ENCODE measurements at places on chromosomes 3 and 15. TPM values are rescaled to one million over a fixed set of nuclear protein-coding genes. Genes with fewer than 3 reads are reported as not detected.

- no peak for DNase-seq
Measured at GRCh38 chr3:191882289-191882688, 421.3 kb downstream of the PYDC2 start.

- DNase-seq = no peak
Measured at GRCh38 chr3:20225769-20226168, 39.8 kb upstream of the SGO1 start.

Gene NEDD4
- total RNA-seq = 6.2 TPM

DNA sequence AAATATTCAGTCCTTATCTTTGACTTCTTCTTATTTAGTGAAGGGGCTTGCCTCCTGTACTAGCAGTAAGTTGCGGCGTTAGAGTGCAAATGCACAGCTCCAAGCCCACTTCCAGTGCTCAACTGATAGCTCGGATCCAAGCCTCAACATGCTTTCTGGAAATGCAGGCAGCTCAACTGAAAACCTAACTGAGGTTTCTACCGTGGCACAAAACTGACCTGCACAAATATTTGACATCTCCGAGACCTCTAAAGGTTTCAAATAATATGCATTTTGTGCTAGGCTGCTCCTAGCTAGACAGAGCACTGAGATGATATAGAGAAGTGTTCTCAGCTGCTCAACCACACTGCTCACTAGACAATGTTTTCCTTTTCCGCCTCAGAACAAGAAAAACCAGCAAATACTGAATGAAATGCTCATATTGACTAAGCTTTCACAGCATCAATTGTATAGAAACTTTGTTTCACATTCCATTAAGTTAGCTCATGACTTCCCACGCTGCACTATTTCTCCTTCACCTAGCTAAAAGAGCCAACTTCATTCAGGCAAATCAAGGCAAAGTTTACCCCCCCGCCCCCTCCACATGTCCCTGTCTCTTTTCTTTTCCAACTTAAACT is 822 bp downstream of the ZNF385D start:
- DNase-seq = no peak

Gene DUOXA2
- not detected for total RNA-seq

Gene HEG1
- total RNA-seq = 61.7 TPM

DNA sequence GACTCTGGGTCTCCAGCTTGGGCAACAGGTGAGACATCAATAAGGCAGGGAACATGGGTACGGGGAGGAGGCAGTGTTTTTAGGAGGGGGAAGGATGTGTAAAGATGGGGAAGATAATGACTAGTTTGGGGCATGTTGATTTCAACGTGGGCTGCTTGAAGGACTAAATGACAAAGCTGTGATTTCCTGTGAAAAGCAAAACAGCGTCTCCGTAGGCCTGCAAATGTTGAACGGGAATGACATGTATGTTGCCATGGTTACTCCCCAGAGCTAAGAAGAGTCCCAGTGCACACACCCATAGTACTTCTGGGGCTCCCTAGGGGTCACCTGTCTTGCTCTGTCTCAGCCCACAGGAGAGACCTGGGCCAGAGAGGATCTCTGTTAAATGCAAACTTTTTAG is 71.3 kb upstream of the ETV5 start:
- no peak for DNase-seq

GRCh38 chr3:145967043-145967442 is 193.9 kb downstream of the PLOD2 start:
- no peak for DNase-seq

Gene TIMP4
- not detected for total RNA-seq

DNA sequence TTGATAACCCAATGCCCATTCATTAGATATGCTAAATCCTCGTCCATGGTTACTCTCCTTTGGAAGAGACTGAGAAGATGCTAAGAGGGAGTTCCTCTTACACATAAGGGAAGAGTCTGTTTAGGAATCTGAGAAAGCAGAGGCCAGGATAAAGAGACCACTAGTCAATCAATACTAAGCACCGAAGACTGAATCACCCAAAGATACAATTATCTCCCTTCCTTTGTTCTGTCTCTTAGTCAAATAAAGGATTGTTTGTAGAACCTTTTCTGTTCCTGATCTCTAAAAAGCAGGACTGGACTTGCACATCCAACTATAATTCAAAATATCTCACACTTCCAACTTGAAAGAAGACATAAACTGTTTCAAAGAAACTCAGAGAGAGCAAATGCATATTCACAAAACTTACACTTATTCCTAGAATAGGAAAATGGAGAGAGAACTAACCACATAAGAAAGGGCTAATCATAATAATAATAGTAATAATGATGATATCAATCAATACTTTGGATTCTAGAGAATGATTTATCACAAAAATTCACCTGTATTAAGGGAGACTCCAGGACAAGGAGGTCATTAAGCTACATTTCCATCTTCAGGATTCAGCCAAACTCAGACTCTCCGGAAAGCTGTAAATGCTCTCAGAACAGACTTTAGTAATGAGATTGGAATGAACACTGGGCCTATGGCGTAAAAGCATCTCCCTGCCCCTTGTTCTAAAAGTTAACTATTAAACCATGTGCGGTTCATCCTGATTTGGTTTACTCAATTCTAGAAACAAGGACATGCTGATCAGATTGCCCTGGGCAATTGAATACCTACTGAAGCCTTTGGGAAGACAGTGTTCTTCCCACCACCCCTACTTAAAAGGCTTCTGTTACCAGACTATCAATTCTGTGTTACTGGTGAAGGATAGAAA is 401.5 kb downstream of the ZBTB20 start:
- no peak for DNase-seq

DNA sequence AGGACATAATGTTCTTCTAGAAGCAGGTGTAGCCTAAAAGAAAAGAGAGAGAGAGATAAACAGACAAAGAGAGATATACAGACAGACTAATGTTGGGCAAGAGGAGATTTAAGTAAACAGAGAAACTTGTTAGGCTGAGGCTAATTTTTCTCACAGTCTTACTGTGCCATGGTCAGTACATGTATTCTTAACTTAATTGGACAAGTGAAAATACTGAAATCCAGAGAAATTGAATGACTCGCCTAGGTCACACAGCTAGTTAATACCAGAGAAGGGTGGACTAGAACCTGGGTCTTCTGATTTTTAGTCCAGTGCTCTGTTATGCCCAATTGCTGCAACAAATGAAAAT is 6.7 kb upstream of the ZNF609 start:
- no peak for DNase-seq

GRCh38 chr3:168262887-168263286 is 167.2 kb upstream of the GOLIM4 start:
- no peak for DNase-seq

DNA sequence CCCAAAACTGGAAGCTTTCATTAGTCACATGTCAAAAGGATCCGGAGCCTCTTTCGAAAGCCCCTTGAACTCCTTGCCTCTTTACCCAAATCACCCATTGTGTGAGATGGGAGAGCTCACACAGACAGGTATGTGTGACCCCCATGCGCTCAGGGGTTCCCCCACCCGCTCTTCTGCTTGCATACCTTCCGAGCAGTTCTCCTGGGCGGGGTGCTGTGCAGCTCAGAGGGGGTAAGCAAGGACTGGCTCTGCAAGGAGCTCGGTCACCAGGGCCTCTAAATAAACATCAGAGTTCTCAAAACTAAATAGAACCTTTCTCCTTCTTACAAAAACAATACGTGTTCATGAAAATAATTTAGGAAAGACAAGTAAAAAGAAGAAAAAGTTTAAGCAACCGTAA is 55.7 kb downstream of the PXYLP1 start:
- DNase-seq = no peak

DNA sequence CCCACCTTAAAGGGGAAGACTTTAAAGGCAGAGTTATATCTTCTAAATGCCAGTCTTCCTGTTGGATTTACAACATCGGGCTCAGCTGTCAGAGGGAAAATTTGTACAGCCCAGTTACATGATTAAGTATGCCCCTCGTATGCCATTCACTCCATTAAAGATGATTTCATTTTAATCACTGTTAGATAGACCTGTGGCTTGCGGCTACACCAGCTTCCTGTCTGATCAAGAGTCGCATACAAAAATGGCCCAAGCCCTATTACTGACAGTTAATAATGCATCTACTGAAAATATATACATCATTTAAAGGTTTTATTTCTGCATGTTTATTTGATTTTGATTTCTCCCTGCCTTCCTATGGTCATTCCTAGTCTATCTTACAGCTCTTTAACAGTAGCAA is 7.1 kb downstream of the EIF4E3 start:
- peak; percentile 68 for DNase-seq

- no peak for DNase-seq
Measured at GRCh38 chr15:39834256-39834655, 51.6 kb upstream of the FSIP1 start.

Gene RTP3
- total RNA-seq = not detected

GRCh38 chr3:151443583-151443982 is 17.3 kb downstream of the IGSF10 start:
- no peak for DNase-seq

DNA sequence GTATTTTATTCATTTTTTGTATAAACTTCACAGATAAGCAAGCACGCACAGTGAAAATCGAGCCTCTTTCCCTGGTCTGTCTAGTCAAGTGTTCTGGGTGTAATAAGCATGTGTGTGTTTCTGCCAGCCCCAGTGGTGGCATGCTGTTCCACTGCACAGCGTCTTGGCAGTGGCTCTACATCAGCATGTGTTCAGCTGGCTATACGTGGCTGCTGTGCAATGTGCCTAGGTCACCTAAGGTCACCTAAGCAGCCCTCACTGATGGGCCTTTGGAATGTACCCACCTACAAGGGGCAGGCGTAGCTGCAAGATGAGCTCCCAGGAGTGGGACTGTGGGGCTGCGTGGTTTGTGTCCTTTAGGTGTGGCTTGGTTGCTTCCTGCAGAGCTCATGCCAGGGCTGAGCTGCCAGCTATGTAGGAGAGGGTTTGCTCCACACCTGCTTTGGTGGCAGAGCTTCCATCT is 4.9 kb downstream of the LIMD1 start:
- DNase-seq = no peak

DNA sequence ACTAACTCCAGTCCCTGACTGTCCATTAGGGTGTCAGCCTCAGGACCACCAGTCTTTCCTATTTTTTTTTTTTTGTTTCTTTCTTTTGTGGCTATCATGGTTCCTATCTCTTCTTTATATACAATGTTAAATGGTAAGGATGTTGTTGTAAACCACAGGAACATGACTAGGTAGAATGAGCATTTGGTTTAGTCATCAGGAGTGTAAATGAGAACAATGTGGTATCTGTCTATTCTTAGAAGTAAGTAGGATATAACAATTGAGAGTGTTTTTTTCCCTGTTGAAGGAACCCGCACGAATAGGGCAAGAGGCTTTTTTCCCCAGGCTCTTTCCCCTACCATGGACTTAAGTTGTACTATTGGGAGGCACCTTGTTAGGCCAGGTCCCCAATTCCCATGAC is 880.3 kb upstream of the GBE1 start:
- DNase-seq = no peak

Gene ACOX2
- total RNA-seq = not detected

GRCh38 chr3:50324351-50325112 is 2.0 kb upstream of the HYAL2 start:
- peak; percentile 77 for DNase-seq

DNA sequence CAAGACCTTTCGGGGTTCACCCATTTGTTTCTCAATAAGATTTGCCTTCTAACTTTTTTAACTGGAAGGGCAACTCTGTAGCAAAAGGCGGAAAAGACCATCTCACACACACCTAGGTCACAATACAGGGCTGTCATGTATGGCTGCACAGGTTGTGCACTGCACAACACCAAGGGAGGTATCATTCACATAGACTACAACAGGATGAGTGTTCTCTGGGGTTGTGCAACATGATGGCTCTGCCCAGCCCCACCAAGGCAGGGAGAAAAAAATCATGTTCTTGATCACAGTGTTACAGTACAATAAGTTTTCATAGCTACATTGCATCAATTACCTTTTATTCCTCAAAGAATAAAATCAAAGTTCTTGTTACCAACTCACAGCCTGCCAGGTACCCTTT is 52.8 kb downstream of the ANXA2 start:
- DNase-seq = no peak

GRCh38 chr15:53811530-53811929 is 52.1 kb upstream of the WDR72 start:
- no peak for DNase-seq

DNA sequence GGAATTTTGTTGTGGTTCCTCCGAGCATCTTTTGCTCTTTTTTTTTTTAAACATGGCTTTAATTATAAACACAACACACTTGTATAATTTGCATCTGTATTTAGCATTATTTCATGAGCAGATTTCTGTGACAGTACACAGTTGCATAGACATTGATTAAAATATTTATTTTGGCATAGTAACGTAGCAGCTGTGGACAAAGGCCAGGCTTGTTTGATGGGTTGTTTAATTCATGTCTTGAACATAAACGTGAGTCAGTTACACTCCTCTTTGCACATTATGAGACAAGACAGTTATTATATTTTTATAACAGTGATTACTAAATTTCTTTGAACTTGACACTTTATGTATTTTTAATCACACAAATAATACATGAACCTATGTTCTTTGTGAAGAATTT is 182.5 kb downstream of the CACNA2D3 start:
- no peak for DNase-seq

All from activated CD8-positive, alpha-beta T cell treated with anti-CD3 and anti-CD28 coated beads, Interleukin-2, amount 10 ng/mL, durations not matched to agents 7 days and 5 days (primary cell).